ENCODE measurements at places on chromosomes 6 and 20. TPM values are rescaled to one million over a fixed set of nuclear protein-coding genes. Genes with fewer than 3 reads are reported as not detected.

The ANKEF1 gene
- 0.45 TPM for total RNA-seq

The ATRN gene
- total RNA-seq = 8.2 TPM

The LINC00237 gene
- not detected for total RNA-seq

The MICA gene
- total RNA-seq = 5.6 TPM

The AMD1 gene
- total RNA-seq = 85.0 TPM

The HRH3 gene
- total RNA-seq = not detected

The NOTCH4 gene
- 1.3 TPM for total RNA-seq

The FAM83B gene
- not detected for total RNA-seq

The E2F3 gene
- total RNA-seq = 17.0 TPM

The ZNF341 gene
- total RNA-seq = 5.0 TPM

The JPH2 gene
- 0.47 TPM for total RNA-seq

The SLC18B1 gene
- 7.0 TPM for total RNA-seq

The RIPPLY2 gene
- not detected for total RNA-seq

The GNMT gene
- total RNA-seq = 0.25 TPM

The MMUT gene
- 11.9 TPM for total RNA-seq

The ZSCAN23 gene
- total RNA-seq = 1.6 TPM

The PLN gene
- total RNA-seq = not detected

The TMEM14C gene
- 62.0 TPM for total RNA-seq

The TAAR8 gene
- not detected for total RNA-seq

The HLA-DQA1 gene
- 3.9 TPM for total RNA-seq

The C6orf118 gene
- total RNA-seq = not detected

The ZNF133 gene
- 8.0 TPM for total RNA-seq
